SJSA1 (cell line): ENCODE measurements at places on chromosomes 4 and X. TPM values are rescaled to one million over a fixed set of nuclear protein-coding genes. Genes with fewer than 3 reads are reported as not detected.

TMEM255A gene
- total RNA-seq: 0.16 TPM in 1 of 2 replicates, not detected in the other

PHEX gene
- total RNA-seq: 0.16 TPM in 1 of 2 replicates, not detected in the other

ANK2 gene
- total RNA-seq: 3.4 and 5.4 TPM in 2 replicates

GRCh38 chrX:106378616-106379015 is 210.5 kb downstream of the PWWP3B start:
- no peaks in the 10 kb centered on the region for H3K4me1 ChIP-seq
- no peaks in the 10 kb centered on the region for H3K27me3 ChIP-seq
- no peak for DNase-seq
- no peaks in the 10 kb centered on the region for H3K36me3 ChIP-seq

- H3K27ac ChIP-seq: no peak overlapping the region
- no peaks in the 10 kb centered on the region for H3K4me1 ChIP-seq
- DNase-seq: no peak
- H3K27me3 ChIP-seq: no peaks in the 10 kb centered on the region
- no peak overlapping the region for H3K4me3 ChIP-seq
- H3K36me3 ChIP-seq: no peaks in the 10 kb centered on the region
Observed at GRCh38 chrX:25275159-25275558, 259.4 kb upstream of the ARX start.

DNA sequence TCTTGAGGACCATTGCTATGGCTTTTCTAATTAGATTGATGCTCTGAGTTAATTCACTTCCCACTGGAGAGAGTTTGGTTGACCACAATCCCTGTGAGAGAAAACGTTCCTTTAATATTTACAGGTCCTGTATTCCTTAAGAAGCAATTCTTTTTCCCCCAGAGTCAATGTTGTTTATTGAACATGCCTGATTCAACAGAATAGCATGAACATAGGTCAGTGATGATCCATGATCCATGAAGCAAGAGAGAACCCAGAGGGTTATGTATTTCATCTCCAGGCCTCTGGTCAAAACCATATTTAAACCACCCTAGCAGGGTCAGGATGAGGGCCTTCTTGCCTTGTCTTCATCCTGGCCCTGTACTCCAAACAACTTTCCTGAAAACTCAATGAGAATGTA is 39.4 kb upstream of the EFHC2 start:
- H3K4me1 ChIP-seq: no peaks in the 10 kb centered on the region
- H3K4me3 ChIP-seq: no peak overlapping the region
- H3K36me3 ChIP-seq: no peaks in the 10 kb centered on the region
- DNase-seq: no peak
- H3K27me3 ChIP-seq: no peaks in the 10 kb centered on the region

DNA sequence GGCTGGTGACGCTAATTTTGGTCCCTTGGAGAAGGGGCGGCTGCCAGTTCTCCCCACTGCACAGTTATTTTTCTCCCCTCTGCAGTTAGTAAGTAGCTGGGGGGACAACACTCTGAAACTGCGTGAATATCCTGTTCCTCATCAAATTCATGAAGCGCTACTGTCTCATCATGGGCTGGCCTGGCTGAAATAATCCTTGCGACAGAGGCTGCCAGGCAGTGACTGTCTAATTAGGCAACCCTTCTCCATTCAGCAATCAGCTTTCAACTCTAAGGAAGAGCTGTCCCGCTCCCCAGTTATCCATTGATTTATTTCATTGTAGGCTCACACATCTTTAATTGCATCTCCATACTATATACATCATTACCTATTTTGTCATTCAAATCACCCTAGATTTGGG is 8.2 kb downstream of the SH3TC1 start:
- H3K27ac ChIP-seq: no peak overlapping the region
- H3K4me3 ChIP-seq: no peak overlapping the region
- no peak for DNase-seq
- no peaks in the 10 kb centered on the region for H3K36me3 ChIP-seq
- no peaks in the 10 kb centered on the region for H3K27me3 ChIP-seq
- H3K4me1 ChIP-seq: no peaks in the 10 kb centered on the region

GRCh38 chr4:41129128-41129754 is 85.1 kb downstream of the APBB2 start:
- no peak overlapping the region for H3K27ac ChIP-seq
- H3K36me3 ChIP-seq: no peaks in the 10 kb centered on the region
- no peak overlapping the region for H3K4me3 ChIP-seq
- H3K27me3 ChIP-seq: no peaks in the 10 kb centered on the region
- peaks cover 16% of the 10 kb centered on the region for H3K4me1 ChIP-seq
- no peak for DNase-seq
